ENCODE measurements at places on chromosomes 7 and 10. TPM values are rescaled to one million over a fixed set of nuclear protein-coding genes. Genes with fewer than 3 reads are reported as not detected.

GRCh38 chr10:50224330-50224952 lies 26.9 kb downstream of the ASAH2 start:
- peak; percentile 34 for DNase-seq

SLC13A1 gene
- not detected for total RNA-seq

- no peak for DNase-seq
These were observed 341.9 kb upstream of the CHRM2 start for GRCh38 chr7:136526408-136527105.

DNA sequence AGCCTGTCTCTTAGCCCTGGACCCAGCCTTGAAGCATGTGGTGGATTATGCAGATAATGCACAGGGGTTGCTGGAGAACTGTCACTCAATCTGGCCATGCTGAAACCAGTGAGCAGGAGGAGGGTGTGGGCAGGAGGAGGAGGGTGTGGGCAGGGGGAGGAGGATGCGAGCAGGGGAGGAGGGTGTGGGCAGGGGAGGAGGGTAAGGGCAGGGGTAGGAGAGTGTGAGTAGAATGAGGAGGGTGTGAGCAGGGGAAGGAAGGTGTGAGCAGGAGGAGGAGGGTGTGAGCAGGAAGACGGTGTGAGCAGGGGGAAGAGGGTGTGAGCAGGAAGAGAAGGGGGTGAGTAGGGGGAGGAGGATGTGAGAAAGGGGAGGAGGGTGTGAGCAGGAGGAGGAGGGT lies 18.8 kb downstream of the CAMK2B start:
- DNase-seq = no peak

GRCh38 chr7:150973571-150974451 lies 4.3 kb downstream of the KCNH2 start:
- peak; percentile 19 for DNase-seq

DGKB gene
- not detected for total RNA-seq

GALNT17 gene
- total RNA-seq = not detected

- no peak for DNase-seq
These were observed 41.2 kb upstream of the ACSL5 start for GRCh38 chr10:112332509-112333228.

- DNase-seq = no peak
These were observed 26.7 kb upstream of the CRHR2 start for GRCh38 chr7:30708983-30709382.

DNA sequence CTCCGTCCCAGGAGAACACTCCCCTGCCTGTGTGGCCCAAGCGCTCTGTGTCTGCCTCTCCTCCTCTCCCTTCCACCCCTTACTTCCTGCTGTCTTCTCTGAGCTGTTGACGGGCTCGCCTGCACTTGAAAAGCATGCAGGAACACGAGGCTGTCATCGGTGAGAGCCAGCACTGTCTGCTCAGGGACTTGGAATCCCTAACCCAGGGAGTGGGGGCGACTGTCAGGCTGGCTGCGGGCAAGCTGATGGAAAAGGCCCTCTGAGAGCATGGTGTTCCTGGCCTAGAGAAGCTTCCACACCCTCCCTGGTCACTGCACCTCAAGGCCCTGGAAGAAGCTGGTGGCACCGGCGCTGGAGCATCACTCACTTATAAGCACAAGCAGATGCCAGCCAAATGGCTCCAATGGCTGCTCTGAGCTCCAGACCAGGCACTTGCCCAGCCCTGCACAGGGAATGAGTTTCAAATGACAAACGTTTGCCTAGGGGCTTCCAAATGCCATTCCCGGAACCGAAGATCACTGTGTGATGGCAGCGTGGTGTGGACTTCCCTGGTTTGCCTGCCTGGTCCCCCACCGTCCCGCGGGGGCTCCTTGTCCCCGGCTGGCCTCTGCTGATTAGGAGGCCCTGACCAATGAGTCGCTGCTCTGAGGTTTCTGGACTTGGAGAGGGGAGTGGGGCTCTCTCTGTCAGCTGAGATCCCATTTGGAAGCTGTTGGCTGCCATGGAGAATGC lies 56.7 kb upstream of the EBF3 start:
- DNase-seq = no peak

PNLIPRP1 gene
- total RNA-seq = not detected

GRCh38 chr10:49505076-49505475 lies 33.8 kb downstream of the ERCC6 start:
- DNase-seq = no peak

DNA sequence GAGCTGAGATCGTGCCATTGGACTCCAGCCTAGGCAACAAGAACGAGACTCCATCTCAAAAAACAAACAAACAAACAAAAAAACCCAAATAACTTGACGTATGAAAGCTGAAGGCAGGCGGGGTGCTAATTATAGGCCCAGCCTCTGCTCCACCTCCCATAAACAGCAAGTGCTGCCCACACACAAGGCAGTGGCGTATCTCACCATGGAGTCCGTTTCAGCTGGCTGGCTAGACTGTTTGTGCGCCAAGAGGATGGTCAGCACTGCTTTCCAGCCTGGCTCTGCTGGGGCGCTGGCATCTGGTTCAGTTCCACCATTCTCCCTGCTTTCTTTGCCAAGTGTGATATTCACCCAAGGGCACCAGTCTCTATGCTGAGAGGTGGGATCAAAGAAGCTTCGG lies 29.1 kb downstream of the ZC3HC1 start:
- no peak for DNase-seq

All from activated naive CD8-positive, alpha-beta T cell treated with anti-CD3 and anti-CD28 coated beads for 36 hours (primary cell).